Naive thymus-derived CD4-positive, alpha-beta T cell (primary cell): ENCODE measurements at places on chromosomes 6 and 20.

- DNase-seq, result no peak
Observed at GRCh38 chr20:24840121-24840713, 108.9 kb upstream of the CST7 start.

DNA sequence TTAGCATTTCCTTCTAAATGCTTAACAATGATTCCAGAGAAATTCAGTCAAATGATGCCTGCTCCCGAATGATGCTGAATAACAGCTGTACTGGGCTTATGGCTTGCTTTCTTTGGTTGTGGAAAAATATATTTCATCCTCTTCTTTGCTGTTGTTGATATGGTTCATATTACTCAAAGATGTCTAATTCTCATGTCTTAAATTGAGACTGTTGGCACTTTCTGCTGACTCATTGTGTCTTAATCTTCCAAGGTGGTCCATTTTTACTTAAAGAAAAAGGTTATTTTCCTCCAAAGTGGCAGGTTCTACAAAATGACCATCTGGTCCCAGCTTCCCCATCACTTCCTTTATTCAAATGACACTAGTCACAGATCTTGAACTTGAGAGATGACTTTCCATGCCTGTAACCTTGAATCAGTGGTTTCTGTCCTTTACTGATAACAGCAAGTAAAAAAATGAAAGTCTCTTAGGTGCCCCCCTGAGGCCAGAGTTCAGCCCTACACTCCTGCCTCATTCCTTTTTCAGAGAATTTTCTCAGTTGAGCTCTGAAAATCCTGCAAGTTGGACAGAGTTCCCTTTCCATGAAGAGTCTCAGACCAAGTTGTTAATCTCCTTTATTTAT lies 6.9 kb downstream of the SNAP25 start:
- DNase-seq, result no peak

DNA sequence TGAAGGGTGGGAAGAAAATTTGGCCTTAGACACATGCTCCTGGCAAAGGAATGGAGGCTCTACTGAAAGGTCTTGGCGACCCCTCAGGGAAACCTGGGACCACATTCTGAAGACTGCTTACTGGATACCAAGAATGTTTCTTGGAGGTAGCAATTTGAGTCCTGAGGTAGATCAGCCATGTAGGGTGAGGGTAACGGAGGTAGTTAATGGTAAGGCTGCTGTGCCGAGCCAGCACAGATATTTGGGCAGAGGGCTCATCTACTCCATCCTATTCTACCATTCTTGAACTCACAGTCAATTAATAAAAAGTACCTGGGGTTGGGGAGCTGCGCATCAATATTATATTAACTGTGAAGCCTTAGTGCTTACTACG lies 401 bp upstream of the PHF3 start:
- DNase-seq, result no peak

DNA sequence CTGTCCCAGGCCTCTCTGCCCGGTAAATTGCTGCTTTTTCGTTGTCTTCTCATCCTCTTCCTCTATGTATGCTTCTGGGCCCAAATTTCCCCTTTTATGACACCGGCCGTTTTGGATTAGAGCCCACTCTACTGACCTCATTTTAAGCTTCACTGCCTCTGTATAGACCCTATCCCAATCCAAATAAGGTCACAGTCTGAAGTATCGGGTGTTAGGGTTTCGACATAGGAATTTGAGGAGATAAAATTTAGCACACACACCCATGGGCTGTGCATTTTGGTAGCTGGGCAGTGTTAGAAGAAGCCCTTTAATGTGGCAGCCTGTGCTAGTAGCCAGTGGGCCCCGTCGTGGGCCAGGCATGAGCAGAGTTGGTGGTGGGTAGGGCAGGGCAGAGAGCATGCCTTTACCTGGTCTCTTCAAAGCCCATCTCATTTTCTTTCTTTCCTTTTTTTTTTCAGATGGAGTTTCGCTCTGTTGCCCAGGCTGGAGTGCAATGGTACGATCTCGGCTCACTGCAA lies 27.9 kb upstream of the EZR start:
- no peak for DNase-seq

GRCh38 chr6:55937951-55938690 lies 62.7 kb upstream of the BMP5 start:
- no peak for DNase-seq

GRCh38 chr20:58433759-58434158 lies 44.7 kb downstream of the VAPB start:
- no peak for DNase-seq

DNA sequence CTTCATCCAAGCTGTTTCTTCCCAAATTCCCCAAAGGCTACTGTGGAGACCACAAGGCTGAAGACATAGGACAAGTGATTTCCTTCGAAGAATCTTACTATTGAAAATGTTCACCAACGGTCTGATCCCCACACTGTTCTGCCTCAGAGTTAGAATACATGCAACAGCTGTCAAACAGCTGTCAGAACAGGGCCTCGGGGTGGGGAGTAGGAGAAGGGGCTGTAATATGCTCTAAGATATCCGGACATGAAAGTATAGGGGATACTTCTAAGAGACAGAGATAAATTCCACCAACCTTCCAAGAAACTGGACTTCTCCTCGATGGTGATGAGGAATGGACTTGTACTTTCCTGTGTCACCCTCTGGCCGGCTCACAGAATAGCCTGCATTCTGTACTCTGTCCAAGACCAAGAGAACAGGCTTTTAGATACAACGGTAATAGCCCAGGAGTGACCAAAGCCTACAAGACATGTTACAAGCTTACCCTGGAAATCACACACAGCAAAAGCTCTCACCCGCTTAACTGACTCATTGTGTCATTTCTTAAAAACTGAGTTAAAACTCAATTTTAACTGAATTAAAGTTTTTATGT lies 69.2 kb upstream of the PTGIS start:
- DNase-seq, result no peak

GRCh38 chr6:169139179-169139971 lies 114.3 kb downstream of the THBS2 start:
- DNase-seq, result no peak

GRCh38 chr6:125165256-125165655 lies 11.7 kb downstream of the TPD52L1 start:
- DNase-seq, result no peak

- DNase-seq, result peak; percentile 56
Observed at GRCh38 chr6:133921249-133921859, 31.7 kb upstream of the TBPL1 start.

- no peak for DNase-seq
Observed at GRCh38 chr6:157047951-157048350, 270.8 kb downstream of the ARID1B start.

- no peak for DNase-seq
Observed at GRCh38 chr6:170038251-170038650, 252.6 kb downstream of the DLL1 start.

- DNase-seq, result no peak
Observed at GRCh38 chr6:17714879-17715851, 8.4 kb upstream of the NUP153 start.

DNA sequence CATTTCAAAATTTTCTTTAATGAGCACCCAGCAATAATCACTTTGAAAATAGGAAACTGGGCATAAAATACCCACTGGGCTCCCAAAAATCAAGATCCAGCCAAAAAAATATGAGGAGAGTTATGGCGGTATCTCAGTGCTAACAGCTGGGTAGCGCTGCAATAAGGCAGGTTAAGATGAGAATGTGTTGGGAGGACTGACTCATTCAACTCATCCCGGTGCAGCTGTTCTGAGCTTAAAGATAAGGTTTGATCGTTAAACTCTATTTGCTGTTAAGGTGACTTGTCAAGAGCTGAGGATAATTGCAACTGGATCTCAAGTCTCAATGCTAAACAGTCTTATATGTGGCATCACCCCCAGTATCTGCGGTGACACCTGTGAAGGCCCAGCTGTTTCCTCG lies 507.7 kb downstream of the EPM2A start:
- DNase-seq, result no peak

GRCh38 chr6:134240665-134241431 lies 77.1 kb downstream of the SGK1 start:
- peak; percentile 94 for DNase-seq

DNA sequence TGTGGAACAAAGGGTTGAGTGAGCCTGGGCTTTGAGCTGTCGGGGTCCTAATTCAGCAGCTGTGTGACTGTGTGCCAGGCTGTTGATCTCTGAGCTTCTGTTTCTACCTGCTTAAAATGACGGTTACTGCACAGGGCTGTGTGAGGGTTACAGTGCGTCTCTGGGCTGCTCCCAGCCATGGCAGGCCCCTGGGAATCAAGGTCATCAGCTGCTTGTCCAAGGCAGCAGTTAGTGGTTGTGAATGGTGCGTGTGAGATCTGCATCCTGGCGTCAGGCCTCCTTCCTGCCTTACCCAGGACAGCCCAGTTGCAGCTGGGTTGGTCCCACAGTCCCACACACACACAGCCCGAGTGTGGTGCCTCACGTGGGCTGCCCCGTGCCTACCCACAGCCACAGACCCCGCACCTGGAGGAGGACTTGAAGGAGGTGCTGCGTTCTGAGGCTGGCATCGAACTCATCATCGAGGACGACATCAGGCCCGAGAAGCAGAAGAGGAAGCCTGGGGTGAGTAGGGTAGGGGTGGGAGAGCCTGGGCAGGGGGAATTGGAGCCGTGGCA lies 15.6 kb downstream of the GTSF1L start:
- no peak for DNase-seq

DNA sequence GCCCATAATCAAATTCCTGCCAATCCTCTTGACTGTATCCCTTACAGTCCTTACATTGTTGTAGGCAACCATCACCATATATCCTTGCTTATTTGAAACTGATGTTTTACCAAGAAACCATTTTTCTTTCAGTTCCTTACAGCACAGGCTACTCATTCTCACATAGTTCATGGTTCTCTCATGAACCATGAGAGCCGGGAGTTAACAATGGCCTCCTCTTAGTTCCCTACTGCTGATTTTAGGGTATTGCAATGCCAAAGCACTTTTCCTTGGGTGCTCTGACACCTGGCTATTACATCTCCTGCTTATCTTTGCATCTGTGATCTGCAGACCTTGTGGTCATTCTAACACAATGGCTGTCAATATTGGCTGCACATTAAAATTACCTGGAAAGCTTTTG lies 133.4 kb downstream of the MYB start:
- DNase-seq, result no peak

GRCh38 chr6:45732731-45733130 lies 282.9 kb downstream of the CLIC5 start:
- no peak for DNase-seq

- DNase-seq, result no peak
Observed at GRCh38 chr6:47439348-47439668, 38.3 kb upstream of the CD2AP start.

DNA sequence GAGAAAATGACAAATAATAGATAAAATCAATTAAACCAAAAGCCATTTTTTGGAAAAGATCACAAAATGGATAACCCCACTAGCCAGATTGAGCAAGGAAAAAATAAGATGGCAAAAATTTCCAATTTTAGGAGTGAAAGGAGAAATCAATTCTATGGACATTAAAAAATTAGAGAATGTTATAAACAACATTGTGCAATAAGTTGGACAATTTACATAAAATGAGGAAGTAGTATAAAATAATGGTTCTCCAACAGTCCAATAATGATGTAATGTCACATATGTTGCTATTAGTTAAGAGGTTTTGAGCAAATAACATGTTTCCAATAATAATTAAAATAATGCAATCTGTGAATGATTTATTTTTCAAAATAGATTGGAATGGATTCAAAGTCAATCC lies 3.1 kb upstream of the SNAP91 start:
- DNase-seq, result no peak

- no peak for DNase-seq
Observed at GRCh38 chr6:41536795-41537758, 9.1 kb upstream of the FOXP4 start.
